ENCODE measurements at places on chromosomes 6 and 20. TPM values are rescaled to one million over a fixed set of nuclear protein-coding genes. Genes with fewer than 3 reads are reported as not detected.

SPAG4 gene
- polyA plus RNA-seq = 3.7 TPM

CPNE5 gene
- 16.9 TPM for polyA plus RNA-seq

DNA sequence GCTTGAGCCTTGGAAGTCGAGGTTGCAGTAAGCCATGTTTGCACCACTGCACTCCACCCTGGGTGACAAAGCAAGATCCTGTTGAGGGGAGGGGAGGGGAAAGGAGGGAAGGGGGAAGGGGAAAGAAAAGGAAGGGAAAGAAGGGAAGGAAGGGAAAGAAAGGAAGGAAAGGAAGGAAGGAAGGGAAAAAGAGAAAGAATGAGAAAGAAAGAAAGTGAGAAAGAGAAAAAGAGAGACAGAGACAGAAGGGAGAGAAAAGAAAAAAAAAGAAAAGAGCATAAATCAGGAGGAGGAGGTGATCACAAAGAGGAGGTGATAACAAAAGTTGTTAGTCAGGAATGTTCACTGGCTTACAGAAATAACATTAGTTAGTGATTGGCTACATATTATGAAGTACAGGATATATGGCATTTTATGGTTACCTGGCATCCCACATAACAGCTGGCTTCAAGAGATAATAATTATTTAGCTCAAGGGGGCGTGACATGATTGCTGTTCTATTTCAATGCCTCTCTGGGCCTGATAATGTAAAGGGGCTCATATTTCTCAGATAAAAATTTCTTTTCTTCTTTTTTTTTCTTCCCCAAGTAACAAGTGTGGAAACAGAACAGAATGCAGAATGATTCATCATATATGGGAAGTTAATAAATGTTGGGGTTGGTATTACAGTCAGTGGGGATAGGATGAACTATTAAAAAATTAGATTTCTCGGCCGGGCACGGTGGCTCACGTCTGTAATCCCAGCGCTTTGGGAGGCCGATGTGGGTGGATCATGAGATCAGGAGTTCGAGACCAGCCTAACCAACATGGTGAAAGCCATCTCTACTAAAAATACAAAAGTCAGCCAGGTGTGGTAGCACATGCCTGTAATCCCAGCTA lies 27.1 kb downstream of the SAMHD1 start:
- DNase-seq = no peak

GLP1R gene
- not detected for polyA plus RNA-seq

HSF2 gene
- 27.1 TPM for polyA plus RNA-seq

GRCh38 chr20:10381477-10381876 lies 52.5 kb downstream of the MKKS start:
- DNase-seq = no peak

OPN5 gene
- polyA plus RNA-seq = 0.32 TPM

KCTD20 gene
- 38.9 TPM for polyA plus RNA-seq

- no peak for DNase-seq
Measured at GRCh38 chr6:90195094-90195829, 101.4 kb downstream of the BACH2 start.

DNA sequence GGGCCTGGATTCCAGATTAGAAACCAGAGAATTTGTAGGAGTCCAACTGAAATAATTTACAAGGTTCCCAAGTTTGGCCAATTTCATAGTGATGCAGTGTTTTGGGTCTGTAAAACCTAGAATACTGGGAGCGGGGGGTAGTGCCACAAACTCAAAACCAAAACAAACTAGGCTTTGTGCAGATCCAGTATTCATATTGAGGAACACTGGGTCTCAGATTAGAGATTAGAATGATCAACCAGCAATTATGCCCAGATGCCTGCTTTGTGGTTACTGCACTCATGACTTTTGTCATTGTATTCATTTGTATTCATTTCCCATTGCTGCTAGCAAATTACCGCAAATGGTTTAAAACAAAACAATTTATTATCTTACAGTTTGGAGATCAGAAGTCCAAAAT lies 3.2 kb upstream of the NDUFAF4 start:
- no peak for DNase-seq

GRCh38 chr6:150267686-150268561 lies 100.9 kb upstream of the IYD start:
- no peak for DNase-seq

- peak; percentile 18 for DNase-seq
Measured at GRCh38 chr20:56187534-56188165, 60.9 kb upstream of the MC3R start.

SLC52A3 gene
- polyA plus RNA-seq = 0.61 TPM

DNA sequence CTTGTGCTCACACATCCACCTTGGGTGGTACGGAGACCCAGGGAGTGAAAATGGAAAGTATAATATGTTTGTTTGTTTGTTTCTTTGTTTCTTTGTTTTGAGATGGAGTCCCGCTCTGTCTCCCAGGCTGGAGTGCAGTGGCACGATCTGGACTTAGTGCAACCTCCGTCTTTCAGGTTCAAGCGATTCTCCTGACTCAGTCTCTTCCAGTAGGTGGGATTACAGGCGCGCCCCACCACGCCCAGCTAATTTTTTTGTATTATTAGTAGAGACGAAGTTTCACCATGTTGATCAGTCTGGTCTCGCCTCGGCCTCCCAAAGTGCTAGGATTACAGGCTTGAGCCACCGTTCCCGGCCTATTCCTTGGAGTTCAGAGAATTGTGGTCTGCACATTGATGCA lies 115.4 kb downstream of the TRIM27 start:
- no peak for DNase-seq

GRCh38 chr6:57024775-57025174 lies 21.7 kb upstream of the KIAA1586 start:
- no peak for DNase-seq

GRCh38 chr6:43937236-43938177 lies 167.5 kb downstream of the VEGFA start:
- DNase-seq = no peak

- DNase-seq = no peak
Measured at GRCh38 chr6:112010328-112010727, 43.6 kb upstream of the CCN6 start.

GRCh38 chr6:80340280-80340679 lies 233.8 kb downstream of the BCKDHB start:
- no peak for DNase-seq

DNA sequence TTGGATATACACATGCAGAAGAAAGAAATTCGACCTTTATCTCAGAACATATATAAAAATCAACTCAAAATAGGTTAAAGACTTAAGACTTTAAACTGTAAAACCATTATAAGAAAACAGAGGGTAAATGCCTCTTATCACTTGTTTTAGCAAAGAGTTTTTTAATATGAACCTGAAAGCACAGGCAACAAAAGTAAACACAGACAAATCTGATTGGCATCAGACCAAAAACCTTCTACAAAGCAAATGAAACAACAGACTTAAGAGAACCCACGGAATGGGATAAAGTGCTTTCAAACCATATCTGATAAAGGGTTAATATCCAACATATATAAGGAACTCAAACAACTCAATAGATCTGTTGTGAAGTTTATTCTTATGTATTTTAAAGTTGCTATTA lies 309.9 kb upstream of the OPRM1 start:
- no peak for DNase-seq

All from hindlimb muscle (tissue), 1 donor.